ENCODE measurements at places on chromosomes 7 and 10. TPM values are rescaled to one million over a fixed set of nuclear protein-coding genes. Genes with fewer than 3 reads are reported as not detected.

The HTRA1 gene
- 57.0 TPM for total RNA-seq

The CREB5 gene
- total RNA-seq = 5.9 TPM

The HMX3 gene
- not detected for total RNA-seq

The CRTAC1 gene
- not detected for total RNA-seq

The CLCN1 gene
- total RNA-seq = under 0.01 TPM
